CD4-positive, alpha-beta memory T cell (primary cell): ENCODE measurements at places on chromosomes 16 and 17.

GRCh38 chr17:72498364-72499210, 377.8 kb downstream of the SOX9 start:
- no peaks in the 10 kb centered on the region for H3K36me3 ChIP-seq
- no peaks in the 10 kb centered on the region for H3K27me3 ChIP-seq
- no peak overlapping the region for H3K4me3 ChIP-seq
- no peaks in the 10 kb centered on the region for H3K4me1 ChIP-seq
- no peak for DNase-seq

DNA sequence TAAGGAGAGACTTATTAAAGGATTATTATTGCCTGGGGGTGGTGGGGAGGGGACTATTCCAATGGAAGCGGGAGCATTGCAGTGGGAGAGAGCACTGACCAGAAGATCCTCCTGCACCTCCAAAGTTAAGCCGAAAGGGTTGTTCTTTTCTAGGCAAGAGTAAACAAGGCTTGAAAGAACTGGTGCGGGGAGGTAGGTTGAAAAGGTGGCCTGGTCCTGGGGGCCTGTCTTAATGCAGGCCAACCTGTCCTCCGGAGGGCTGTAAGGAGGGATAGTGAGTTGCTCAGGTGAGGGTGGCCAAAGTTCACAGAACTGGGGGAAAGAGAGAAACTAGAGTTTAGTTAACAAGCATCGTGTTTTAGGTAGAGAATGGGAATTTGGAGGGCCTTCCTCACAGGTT, 65.3 kb downstream of the RAB11FIP4 start:
- no peak overlapping the region for H3K27ac ChIP-seq
- DNase-seq = no peak
- H3K36me3 ChIP-seq = no peaks in the 10 kb centered on the region
- H3K27me3 ChIP-seq = no peaks in the 10 kb centered on the region
- H3K4me3 ChIP-seq = no peak overlapping the region

DNA sequence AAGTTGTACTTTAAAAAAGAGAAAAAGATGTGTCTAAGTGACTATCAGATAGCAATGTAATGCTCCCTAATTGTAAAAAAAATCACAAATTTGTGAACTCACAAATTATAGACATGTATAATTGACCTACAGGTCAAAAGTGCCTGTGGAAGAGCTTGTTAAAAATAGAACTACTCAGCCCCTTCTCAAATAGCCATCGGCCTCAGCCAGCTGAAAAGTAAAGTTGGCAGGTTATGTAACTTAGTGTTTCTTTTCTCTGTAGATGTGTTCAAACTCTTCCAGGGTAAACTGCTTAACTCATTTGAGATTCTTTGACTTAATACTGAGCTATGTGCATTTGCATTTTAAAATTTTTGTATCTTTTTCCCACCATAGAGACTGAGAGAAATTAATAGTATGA, 13.3 kb downstream of the AKTIP start:
- no peaks in the 10 kb centered on the region for H3K27me3 ChIP-seq
- H3K4me3 ChIP-seq = no peak overlapping the region
- H3K36me3 ChIP-seq = peaks cover 67% of the 10 kb centered on the region
- DNase-seq = no peak
- H3K27ac ChIP-seq = no peak overlapping the region

GRCh38 chr17:32569171-32570080, 82.6 kb downstream of the CDK5R1 start:
- H3K27ac ChIP-seq = no peak overlapping the region
- no peaks in the 10 kb centered on the region for H3K27me3 ChIP-seq
- H3K4me3 ChIP-seq = no peak overlapping the region
- H3K36me3 ChIP-seq = no peaks in the 10 kb centered on the region
